ENCODE measurements at places on chromosomes 5 and 9. TPM values are rescaled to one million over a fixed set of nuclear protein-coding genes. Genes with fewer than 3 reads are reported as not detected.

Gene DMGDH
- total RNA-seq, result 13.2 TPM

Gene ANKS6
- total RNA-seq, result 48.1 TPM

Gene KCTD16
- total RNA-seq, result 0.68 TPM

- DNase-seq, result no peak
Measured at GRCh38 chr5:150584556-150585335, 55.7 kb upstream of the SYNPO start.

Measured in thyroid gland (tissue), 4 donors.